ENCODE measurements at places on chromosomes 7 and 10.

DNA sequence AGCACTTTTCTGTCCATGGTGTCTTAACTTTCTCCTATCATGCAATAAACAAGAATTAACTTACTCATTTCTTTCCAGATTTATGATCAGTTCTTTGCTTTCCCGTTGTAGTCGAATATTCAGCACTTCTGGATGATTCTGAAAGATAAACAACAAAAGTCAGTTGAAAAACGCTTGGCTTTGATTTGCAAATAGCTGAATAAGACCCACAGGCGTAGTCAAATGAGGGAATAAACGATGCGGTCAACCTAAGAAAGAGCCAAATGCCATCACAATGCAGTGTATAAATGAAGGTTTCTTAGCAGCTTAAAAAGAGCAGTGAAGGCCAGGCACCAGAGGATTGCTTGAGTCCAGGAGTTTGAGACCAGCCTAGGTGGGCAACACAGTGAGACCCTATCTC, 109.4 kb downstream of the ADAM12 start:
- no peak for DNase-seq

- DNase-seq, result no peak
Measured at GRCh38 chr7:108406222-108406890, 49.9 kb downstream of the NRCAM start.

DNA sequence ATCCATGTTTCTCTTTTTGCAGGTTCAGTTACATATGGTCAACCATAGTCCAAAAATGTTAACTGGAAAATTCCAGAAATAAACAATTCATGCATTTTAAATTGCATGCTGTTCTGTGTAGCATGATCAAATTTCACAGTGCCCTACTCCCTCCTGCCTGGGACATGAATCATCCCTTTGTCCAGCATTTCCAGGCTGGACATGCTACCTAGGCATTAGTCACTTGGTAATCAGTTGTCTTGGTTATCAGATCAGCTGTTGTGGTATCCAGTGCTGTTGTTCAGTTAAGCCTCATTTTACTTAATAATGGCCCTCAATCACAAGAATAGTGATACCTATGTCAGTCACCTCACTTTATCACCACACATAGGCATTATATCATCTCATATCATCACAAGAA, 7.3 kb upstream of the PNLIP start:
- no peak for DNase-seq

DNA sequence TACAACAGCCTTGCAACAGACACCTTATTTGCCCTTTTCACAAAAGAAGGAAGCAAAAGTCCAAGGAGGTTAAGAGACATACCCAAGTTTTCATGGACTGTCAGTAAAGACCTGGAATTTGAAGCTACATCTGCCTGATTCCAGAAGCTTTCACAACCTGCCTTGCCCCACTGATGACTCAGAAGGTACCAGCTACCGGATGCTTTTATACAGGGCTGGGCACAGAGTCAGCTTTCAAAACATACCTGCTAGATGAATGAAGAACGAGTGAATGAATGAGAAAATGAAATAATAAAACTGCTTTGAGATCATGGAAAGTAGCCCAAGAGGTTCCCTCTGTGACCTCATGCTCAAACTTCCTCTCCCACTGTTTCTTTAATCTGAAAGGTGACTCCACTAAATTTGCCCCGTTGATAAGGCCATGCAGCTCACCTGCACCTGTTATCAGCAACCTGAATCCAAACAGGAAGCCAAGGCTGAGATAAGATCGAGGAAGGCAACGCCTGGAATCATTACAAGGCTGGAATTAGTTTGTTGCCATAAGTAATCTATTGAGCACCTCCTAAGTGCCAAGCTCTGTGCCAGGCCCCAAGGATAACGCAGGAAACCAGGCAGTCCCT, 151.5 kb downstream of the WDR11 start:
- no peak for DNase-seq

DNA sequence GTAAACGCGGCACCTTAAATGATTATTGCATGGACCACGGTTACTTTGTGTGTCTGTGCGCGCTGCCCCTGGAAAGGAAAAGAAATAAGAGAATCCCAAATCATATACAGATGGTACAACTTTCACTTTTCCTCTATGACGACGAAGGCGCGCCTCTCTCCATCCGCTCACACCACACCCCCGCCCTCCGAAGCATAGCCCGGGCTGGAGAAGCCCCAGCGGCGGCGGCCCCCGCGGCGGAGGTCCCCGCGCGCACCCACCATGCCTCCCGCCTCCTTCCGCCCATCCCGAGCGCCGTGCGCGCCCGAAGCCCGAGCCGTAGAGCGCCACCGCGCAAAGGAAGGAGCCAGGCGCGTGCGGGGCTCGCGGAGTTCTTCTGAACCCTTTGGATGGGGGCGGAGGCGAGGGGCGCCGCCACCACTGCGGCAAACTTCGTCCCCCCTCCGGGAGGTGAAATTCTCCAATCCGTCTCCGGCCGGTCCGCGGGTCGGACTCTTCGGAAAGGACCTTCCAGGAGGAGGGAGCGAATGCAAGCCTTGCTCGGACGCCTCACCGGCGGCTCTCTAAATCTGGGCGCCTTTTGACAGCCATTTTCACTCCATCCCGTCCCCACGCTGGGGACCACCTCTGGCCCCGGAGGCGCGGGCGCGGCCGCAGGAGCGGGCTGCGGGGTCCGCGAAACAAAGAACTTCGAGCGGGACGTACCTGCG, 588 bp downstream of the GLI3 start:
- peak; percentile 15 for DNase-seq

DNA sequence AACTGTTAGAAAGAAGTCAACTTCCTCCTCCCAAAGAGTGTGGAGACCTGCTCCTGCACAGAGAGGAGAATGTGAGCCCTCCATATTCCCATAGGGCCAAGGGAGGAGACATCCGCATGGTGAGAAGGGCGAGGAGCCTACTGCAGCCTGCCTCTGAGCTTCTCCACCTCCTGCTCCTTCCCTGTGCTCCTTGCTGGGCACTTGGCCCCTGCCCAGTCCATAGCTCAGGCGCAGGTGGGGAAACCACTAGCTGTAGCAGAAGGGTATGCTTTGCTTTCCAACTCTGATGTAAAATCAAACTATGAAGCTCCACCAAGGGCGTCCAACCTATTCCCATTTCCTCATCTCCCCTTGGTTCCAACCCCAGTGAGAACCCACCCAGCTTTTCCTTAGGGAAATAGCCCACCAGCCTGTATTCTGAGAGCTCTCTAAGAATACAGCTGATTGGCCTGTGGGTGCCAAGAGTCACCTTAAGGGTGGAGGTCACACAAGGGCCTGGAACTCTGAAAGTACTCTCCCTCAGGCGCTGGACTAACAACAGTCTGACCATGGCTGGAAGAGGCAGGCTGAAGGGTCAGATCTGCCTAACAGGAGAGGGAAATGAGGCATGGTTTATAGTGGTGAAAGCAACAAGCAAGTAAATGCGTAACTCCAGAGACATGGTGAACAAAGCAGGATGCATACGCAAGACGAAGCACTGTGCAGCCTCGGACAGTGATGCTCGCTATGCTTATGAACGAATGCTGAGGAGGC, 13.9 kb downstream of the ZNF488 start:
- DNase-seq, result no peak

DNA sequence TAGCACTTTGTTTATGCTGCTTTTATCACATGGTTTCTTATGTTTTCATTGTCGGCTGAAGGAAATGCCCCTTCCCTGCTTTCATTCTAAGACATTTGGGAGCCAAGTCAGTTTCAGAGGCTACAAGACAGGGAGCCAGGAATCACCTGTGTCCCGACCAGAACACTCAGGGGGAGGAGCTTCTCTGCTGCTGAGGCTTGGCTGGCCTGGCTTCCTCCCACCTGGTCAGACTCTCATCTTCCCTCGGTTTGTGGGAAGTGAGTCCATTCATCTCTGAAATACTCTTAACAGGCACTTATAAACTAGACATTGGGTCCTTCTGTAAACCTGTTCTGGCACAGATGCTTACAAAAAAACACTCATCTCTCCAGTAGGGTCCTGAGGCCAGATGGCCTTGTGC, 19.6 kb upstream of the GOLGA7B start:
- DNase-seq, result no peak

DNA sequence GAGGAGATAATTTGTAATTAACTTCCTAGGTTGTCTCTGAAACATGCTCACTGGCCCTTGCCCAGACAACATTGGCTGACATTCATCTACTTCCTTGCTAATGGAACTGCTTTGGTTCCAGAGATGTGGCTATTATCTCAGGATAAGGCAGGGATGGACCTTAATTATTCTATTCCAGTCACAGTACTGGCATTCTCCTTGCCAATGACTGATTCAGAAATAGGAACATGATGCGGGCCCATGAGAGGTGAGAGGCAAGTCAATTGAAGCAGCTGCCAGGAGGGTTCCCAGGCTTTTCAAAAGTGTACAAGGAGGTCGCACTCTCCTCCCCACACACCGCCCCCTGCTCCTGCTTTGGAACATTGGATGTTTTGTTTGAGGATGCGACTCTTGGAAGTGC, 109.6 kb upstream of the DGKB start:
- DNase-seq, result no peak
